ENCODE measurements at places on chromosomes 7 and 10.

DNA sequence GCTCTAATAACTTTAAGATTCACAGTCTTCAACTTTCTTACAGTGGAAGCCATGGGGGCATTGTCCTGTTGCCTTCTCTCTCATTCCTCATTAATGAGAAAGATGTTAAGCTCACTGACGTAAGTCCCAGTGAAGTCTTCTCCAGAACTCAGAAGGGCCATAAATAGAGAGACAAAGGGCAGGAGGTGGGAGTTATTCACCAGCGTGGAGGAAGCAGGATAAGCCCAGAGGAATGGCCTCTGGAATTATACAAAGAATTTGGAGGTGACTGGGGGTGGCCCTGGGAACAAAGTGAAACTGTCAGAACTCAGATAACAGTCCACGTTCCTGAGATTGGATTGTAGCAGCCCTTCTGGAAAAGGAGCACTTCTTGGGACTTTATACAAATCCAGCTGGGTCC is 52.4 kb downstream of the SORBS1 start:
- DNase-seq, result no peak

GRCh38 chr7:127437241-127437640 is 44.7 kb upstream of the ZNF800 start:
- DNase-seq, result no peak

- no peak for DNase-seq
Observed at GRCh38 chr10:130339091-130339490, 202.9 kb downstream of the GLRX3 start.

DNA sequence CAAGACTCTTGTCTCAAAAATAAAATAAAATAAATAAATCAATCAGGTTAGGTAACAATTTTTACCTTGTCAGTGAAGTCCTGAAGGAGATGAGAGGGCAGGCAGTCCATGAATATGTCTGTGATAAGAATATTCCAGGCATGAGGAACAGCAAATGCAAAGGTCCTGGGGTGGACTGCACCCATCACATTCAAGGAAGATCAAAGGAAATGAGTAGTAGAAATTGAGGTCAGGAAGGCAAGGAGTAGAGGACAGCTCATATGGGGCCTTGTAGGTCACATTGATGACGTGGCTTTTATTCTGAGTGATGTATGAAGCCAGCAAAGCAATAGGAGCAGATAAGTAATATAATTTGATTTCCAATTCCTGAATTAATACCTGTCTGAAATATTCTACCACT is 76.5 kb upstream of the TCF7L2 start:
- DNase-seq, result no peak

GRCh38 chr7:107998660-107999480 is 4.1 kb downstream of the LAMB1 start:
- no peak for DNase-seq

DNA sequence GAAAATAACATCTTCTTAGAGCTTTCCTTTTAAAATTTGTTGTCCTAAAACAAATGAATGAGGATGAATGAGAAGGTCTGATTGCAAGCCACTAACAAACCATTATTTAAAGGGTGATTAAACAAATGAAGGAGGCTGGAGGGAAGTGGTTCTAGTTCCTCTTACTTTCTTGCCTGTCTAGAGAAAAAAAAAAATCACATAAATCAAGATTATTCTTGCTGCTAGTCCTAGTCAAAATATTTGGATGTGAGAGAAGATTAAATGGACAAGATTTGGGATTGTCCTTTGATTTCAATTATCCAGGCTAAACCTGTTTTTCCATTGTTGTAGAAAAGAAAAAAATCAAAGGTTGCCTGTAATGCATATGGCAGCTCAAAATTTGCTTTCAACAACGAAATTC is 3.3 kb downstream of the SKAP2 start:
- DNase-seq, result no peak

DNA sequence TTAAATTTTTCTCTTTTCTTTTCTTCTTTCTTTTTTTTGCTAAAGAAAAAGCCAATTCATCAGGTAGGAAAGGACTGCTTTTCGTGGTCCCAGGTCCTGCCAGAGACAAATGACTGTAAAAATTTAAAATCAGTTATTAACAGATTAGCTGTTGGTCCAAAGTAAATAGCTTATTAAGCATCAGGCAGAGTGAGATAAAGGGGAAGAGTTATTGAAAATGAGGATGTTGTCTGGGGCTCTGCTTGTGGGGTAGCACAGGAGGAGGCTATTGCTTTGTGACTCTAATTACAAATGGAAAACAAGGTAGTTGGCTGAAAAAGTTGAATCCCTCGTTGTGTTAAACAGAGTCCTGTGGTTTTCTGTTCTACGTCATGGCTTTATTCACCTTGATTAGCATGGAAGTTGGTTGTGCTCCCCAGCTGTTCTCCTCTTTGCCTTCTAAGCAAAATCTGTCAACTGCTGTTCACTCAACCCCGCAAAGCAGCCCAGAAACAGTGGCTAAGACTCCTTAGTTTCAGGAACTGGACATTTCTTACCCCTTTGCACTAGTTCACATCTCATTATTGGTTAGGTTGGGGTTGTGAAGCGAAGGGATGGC is 128.9 kb downstream of the SNX10 start:
- DNase-seq, result no peak

DNA sequence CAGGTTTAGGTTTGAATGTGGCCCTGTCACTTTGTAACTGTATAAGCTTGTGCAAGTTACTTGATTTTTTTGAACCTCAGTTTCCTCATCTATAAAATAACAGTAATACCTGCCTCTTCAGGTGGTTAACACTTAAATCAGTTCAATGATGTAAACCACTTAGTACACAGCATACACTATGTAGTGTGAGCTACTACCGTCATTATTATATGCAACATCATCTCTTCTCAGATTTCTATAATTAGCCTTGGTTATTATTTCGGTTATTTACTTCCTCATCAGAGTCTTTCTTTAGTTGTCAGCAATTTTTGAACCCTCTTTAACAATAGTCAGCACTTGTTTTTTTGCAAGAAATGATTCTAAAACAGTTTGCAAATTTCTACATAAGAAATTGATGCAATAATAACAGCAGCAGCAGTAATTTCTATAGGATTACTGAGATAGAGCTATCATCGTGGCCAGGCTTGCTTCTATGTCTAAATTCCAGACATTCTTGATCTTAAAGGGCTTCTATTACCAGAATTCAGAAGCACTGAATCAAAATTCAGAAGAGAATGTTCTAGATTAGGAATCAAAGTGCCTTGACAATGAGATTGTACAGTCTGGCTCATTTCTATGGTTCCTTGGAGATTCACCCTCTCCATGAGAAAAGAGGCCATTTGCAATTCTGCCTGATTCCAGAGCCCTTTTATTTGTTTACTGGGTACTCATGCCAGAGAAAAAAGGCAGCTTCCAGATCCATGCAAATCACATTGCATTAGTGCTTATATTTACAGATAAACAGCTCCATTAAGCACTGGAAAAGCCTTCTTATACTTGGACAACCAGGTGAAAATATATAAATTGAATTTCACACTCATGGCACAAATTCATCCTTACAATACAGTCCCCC is 25.0 kb upstream of the WDR11 start:
- DNase-seq, result no peak

GRCh38 chr7:50696810-50697582 is 85.7 kb downstream of the GRB10 start:
- DNase-seq, result no peak

Data from cortex of kidney (tissue), 1 donor.